Stimulated activated CD8-positive, alpha-beta memory T cell treated with anti-CD3 and anti-CD28 coated beads, Interleukin-12 subunit alpha, Interleukin-12 subunit beta, amount 100 ng/mL, for 4 hours (primary cell): ENCODE measurements at places on chromosomes 16 and 17.
A peak's percentile ranks its signal among the peaks of the same experiment; 100 is the strongest.

GRCh38 chr17:17279316-17279715 lies 1.7 kb downstream of the COPS3 start:
- no peak for DNase-seq

- no peak for DNase-seq
Observed at GRCh38 chr16:23607726-23608125, 11.6 kb upstream of the NDUFAB1 start.

GRCh38 chr16:9039210-9039609 lies 52.2 kb upstream of the HAPSTR1 start:
- DNase-seq = no peak

GRCh38 chr16:72818236-72818845 lies 229.6 kb downstream of the ZFHX3 start:
- no peak for DNase-seq

DNA sequence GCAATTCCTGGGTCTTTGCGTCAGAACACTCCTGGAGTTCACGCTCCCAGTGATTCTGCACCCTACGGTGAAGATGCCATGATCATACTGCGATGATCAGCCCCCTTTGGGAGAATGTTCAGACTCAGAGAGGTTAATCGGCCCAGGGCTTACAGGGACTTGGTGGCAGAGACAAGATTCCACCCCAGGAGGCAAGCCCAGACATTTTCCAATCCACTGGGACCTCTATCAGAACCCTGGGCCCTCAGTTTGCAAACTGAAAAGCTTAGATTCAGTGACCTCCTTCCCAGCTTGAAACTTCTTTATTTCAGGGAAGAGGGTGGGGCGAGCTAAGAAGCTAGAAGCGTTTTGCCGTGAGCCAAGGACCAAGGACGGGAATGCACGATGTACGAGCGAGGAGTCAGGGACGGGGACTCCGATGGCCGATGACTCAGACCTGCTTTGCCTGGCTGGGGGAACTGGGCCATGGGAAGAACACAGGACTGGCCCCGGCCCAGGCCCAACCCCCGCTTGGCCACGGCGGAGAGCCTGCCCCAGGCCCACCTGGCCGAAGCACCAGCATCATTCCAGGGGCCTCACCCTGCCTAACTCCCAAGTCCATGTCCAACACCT lies 34.7 kb downstream of the SOCS3 start:
- DNase-seq = no peak

DNA sequence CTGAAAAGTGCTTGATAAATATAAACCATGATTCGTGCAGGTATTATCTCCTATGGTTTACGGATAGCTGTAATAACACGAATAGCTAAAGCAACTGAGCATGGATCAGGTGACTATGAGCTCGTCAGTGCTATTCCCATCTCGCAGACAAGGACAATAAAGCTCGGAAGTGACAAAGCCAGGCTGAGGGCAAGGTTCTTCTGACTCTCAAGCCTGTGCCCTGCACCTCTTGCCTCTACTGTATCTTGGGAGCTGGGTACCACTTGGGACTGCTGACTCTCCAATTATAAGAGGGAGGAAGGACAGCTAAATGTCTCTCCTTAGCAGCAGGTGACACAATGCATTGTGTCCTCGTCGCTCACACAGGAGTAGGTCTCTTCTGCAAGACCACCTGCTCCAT lies 49.6 kb upstream of the IRF8 start:
- no peak for DNase-seq

- no peak for DNase-seq
Observed at GRCh38 chr16:23269248-23269953, 32.7 kb upstream of the SCNN1B start.

- no peak for DNase-seq
Observed at GRCh38 chr16:56848955-56849689, 15.9 kb upstream of the SLC12A3 start.

- no peak for DNase-seq
Observed at GRCh38 chr16:74281300-74281699, 15.3 kb upstream of the PSMD7 start.

GRCh38 chr16:21698169-21699032 lies 34.6 kb downstream of the OTOA start:
- DNase-seq = no peak

- no peak for DNase-seq
Observed at GRCh38 chr17:76660656-76661042, 17.1 kb upstream of the ST6GALNAC1 start.

DNA sequence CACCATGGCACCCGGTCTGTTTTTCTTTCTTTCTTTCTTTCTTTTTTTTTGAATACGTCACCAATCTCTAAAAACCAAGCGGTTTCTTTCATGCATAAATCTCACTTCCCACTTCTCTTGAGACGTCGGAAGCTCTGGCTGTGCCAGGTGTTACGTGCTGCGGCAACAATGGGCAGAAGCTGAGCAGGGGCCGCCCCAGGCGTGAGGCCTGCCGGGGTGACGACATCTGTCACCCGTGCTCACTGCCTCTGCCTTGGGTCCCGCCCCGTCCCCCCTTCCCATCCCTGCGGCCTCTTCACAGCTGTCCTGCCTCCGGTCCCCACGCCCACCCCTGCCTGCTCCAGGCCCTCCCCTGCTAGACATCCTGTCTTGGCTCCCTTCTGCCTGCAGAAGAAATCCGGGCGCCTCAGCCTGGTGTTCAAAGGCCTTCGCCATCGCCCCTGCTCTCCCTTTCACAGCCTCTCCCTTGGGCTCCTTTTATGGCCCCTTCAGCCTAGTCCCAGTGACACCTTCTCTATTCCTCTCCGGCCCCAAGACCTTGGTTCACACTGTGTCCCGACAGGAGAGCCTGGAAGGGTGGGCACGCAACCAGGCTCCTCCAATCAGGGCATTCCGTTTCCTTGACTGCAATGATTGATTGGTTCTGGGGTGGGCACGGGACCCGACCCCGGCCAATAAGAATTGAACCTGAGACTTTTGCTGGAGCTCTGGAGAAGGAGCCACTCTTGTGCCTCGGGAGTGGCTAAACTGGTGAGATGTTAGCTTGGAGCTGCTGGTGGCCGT lies 4.8 kb downstream of the P2RX1 start:
- peak; percentile 33 for DNase-seq

DNA sequence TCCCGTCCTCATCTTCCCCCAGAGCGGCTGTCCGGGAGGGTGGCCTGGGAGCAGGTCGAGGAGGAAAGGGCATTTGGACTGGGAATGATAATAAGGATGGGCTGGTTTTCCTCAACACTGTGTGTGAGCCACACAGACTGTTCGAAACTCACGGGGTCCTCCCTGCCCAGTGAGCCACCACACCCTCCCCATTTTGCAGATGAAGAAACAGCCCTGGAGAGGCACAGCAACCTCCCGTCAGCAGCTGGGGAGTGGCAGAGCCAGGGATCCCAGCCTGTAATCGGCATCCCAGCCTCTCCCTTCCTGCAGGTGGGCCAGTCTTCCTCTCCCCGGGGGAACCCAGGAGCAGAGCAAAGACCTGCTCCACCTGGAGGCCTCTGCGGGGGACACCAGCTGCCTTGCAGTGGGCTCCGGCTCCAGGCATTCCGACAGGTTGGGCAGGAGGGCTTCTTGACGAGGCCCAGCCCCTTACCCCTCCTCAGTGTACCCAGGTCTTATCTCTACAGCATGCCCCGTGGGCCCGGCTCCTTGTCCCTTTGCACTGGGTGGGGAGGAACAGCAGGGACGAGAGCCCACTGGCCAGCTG lies 23.8 kb downstream of the ENGASE start:
- DNase-seq = no peak

DNA sequence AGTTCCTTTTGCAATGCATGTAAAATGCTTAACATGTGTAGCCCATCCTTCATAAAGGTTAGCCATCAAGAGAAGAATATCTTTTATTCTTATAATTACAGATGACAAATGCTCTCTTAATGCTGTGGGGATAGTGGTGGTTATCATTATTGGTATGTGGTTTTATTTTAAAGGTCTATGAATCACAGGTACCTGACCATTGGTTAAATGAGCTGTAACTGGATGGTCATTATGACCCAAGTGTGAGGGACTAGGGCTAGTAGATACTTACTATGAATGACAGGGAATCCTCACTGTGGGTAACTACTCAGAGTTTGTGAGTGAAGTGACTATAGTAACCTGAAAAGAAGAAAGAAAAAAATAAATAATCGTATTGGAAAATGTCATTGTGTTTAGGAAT lies 78.8 kb downstream of the CDRT15 start:
- no peak for DNase-seq

DNA sequence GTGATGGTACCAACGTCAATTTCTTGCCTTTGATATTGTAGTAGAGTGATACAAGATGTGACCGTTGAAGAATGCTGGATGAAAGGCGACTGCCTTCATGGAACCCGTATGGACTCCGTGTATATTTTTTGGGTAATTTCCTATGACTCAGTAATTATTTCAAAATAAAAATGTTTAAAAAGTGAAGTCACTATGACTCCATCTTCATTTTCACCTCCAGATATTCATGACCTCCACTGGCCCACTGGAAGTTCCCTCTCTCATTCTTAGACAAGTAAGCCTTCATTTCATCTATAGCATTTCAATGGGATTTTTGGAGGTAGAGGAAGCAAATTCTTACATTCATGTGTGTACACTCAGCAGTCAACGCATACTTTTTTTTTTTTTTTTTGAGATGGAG lies 111.8 kb upstream of the NUDT7 start:
- no peak for DNase-seq

DNA sequence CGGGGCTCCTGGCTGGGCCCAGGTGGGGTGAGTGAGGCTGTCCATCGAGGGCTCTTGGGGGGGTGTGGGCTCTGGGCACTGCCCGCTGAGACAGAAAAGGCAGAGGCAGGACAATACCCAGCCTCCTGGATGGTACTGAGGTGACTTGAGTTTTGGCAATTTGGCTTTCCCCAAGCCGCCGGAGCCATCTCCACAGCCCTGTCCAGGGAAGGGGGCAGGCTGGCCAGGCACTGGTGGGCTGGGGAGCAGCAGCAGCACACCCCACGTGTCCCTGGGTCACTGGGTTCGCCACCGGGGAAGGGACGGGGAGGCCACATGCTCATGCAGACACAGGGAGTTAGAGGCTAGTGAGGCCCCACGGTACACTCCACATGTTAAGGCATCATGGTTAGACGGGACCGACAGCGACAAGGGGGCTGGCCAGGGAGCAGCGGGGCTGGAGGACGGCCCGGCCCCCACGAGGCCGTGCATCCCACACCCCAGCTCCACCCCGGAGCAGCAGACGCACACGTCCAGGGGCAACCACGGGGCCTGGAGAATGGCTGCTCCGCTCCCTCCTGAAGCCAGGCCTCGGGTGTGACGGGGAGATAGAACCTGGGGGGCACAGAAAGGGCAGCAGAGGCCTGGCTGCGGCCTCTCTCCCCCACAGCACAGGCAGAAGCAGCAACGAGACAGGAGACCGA lies 3.0 kb downstream of the ARHGDIA start:
- DNase-seq = no peak

DNA sequence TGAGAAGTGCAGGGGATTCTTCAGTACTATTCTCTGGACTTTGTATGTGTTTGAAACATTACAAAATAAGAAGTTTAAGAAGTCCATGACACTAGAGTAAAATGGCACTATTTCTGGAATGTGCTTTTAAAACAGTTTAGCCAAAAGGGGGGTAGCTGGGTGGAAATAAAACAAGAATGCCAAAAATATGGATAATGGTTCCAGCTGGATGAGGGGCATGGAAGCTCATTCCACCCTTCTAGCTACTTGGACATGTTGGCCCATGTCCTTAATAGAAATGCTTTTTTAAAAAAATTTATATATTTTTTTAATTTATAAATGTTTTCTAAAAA lies 13.1 kb downstream of the ZC3H7A start:
- no peak for DNase-seq
